ENCODE measurements at places on chromosomes 1 and 21. TPM values are rescaled to one million over a fixed set of nuclear protein-coding genes. Genes with fewer than 3 reads are reported as not detected.

S100A6 gene
- total RNA-seq = 1,126 TPM

NCAM2 gene
- 4.4 TPM for total RNA-seq

HSD17B7 gene
- total RNA-seq = 15.4 TPM

OXCT2 gene
- 1.3 TPM for total RNA-seq

TPTE gene
- total RNA-seq = not detected

IGSF3 gene
- total RNA-seq = 1.5 TPM

FAM72C gene
- not detected for total RNA-seq

EXOSC10 gene
- total RNA-seq = 45.3 TPM

HLX gene
- total RNA-seq = 21.6 TPM

UBL4B gene
- not detected for total RNA-seq

DENND1B gene
- total RNA-seq = 13.9 TPM

KRTAP12-2 gene
- not detected for total RNA-seq

CTSK gene
- total RNA-seq = 107 TPM

LCE1F gene
- total RNA-seq = not detected

All from aorta (tissue), 5 donors.